CD4-positive, alpha-beta T cell treated with Interleukin-17A for 4 hours (primary cell): ENCODE measurements at places on chromosomes 4 and X.

DNA sequence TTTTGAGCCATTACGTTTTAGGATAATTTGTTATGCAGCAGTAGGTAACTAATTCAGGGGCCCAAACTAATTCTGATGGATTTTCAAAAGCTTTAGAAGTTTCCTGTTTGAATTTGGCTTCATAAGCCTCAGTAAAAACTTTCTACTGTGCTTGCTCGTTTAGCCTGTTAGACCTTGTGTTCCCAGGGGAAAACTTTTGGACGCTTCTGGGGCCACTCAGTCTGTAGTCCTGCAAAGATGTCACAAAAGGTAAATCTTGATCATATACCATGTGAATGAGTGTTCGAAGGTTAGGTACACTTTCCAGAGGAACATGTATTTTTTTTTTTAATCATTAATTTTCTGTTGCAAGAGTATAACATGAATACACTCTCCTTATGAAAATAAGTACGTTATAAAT, 70.7 kb downstream of the SUPT20HL2 start:
- no peak for DNase-seq

DNA sequence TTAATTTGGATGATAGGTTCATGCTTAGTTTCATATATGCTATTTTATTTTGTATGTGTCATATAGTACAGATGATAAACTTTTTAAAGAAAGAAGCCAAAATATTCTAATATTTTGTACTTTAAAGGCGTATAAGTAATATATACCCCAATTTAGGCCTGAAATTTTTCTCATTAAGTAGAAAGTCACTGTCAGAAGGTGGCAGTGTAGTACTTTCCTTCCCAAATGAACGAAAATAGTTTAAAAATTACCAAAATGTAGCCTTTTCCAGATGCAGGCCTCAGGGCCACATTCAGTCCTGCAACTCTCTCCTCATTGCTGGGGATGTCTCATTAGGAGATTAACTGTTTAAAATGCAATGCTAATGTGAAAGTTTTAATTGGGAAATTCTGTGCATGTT, 1263.6 kb downstream of the C4orf33 start:
- DNase-seq: no peak

- no peak for DNase-seq
Measured at GRCh38 chr4:36133086-36133485, 111.2 kb downstream of the ARAP2 start.

DNA sequence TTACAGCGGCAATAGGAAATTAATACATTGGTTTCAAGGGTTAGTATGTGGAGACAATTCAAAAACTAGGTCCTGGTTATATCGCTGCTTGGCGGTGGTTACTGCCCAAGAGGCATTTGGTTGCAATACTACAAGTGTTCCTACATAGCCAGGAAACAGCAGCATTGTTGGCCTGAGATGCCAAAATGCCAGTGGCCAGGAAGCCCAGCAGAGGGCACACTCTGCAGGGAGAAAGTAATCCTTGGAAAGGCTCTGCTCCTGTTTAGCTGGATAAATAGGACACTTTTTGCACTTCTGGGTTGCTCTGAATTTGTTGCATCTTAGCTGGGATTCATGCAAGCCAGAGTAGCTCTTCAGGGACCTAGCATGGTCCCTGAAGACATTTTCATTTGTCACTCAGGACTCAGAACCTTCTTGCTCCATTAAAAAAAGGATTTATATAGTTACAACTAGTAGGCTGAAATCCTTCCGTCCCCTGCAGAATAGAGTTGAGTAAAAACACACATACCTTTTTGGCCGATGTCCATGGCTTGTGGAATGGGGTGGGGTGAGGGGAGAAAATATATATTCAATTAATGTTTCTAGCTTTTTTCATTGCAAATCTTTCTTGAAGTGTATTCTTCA, 8.1 kb upstream of the GPR119 start:
- no peak for DNase-seq

DNA sequence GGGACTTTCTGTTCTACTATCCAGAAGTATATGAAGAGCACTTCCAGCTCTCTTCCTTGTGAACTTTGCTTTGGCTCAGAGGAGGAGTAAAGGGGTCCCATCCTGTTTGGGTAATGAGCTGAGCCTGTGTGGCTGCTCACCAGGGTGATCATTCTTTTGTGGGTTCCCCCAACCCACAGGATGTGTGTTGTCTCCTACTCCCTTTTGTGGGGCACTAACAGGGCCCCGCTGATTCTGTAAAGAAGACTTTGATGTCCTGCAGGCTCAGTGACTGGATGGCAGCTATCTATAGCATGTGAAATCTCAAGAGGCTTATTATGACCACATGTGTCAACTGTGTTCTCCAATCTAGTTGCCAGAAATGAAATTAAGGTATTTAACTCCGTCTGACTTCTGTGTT, 40.8 kb downstream of the ZNF518B start:
- no peak for DNase-seq

- DNase-seq: no peak
Measured at GRCh38 chr4:169250796-169251195, 20.0 kb downstream of the SH3RF1 start.

DNA sequence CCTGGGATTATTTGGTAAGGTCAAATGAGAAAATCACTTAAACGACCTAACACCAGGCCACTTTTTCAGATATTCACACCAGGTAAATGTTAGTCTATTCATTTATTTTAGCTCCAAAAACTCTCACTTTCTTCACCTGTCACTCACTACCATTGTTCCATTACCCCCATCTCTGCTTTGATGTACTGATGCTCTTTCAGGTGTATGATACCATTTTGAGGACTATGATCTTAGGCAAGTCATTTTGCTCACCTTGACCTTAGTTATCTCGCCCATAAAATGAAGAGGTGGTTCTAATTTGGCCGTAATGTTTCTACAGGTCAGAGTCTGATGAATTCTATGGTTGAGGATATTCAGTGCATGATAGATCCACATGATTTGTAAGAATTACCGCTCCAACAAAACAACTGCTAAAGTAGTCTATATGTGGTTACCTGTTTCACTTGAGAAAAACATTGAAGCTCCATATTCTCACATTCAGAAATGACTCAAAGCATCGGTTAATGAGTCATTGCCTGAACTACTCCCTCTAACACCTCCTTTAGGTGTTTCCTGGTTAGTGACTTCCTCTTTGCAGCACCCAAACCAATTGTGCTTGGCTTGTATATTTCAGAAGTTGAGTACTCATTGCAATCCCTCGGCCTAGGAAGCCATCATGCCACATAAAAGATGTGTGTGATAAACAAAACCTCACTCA, 4.5 kb downstream of the DTHD1 start:
- DNase-seq: peak; percentile 64

DNA sequence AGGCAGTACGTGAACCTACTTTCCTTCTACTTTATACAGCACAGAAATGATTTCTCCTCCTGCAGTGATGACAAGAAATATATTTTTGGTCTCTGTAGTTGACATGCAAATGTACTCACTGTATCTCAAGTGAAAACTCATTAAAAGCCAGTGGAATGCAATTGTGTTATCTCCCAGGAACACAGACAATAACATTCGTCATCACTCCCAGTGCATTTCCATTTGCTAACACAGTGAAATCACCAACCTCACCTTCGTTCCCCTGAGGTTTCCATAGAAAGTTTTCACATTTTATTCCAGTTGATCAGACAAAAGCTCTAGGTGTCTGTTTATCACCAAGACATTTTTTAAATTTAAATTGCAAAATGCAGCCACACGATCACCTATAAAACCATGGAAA, 2.5 kb upstream of the SPANXD start:
- no peak for DNase-seq

DNA sequence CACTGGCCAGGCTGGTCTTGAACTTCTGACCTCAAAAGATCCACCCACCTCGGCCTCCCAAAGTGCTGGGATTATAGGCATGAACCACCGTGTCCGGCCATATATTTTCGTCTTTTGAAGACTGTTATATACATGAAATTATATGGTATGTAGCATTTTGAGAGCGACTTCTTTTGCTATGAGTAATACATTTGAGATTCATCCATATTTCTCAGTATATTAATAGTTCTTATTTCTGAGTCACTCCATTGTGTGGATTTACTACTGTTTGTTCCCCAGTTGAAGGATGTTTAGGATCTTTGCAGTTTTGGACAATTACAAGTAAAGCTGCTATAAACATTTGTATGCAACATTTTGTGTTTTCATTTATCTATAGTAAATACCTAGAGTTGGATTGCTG, 34.9 kb downstream of the GNL3L start:
- DNase-seq: no peak

- DNase-seq: peak; percentile 47
Measured at GRCh38 chrX:9336456-9336855, 128.4 kb upstream of the TBL1X start.

DNA sequence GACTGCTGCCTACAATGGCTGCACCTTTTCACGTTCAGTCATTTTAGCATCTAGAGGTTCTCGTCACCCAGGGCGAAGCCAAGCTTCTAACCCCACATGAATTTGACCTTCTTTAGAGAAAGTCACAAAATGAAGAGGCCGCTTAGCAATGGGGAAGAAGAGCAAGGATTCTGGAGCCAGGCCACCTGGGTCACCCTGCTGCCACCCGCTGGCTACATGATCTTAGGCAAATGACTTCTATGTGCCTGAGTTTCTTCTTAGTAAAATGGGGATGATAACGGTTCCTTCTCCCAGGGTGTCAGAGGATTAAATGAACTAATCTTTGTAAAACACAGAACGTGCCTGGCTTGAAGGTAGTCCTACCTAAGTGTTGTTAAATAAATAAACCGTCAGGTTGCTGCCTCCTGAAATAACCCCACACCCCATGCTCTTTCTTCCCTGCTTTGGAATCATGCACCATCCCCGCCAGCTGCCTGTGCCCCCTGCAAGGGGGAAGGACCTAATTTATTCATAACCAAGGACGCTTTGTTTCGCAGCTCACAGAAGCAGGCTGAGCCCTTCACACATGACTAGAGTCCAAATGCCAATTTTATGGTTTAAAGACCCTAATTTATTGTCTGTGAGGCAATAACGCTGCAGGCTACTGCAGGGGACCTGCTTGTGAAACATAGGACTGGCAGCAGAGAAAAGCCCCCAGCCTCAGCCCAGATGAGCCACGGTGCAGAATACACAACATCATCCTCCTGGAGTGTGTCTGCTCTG, 28.6 kb upstream of the NSG1 start:
- no peak for DNase-seq

DNA sequence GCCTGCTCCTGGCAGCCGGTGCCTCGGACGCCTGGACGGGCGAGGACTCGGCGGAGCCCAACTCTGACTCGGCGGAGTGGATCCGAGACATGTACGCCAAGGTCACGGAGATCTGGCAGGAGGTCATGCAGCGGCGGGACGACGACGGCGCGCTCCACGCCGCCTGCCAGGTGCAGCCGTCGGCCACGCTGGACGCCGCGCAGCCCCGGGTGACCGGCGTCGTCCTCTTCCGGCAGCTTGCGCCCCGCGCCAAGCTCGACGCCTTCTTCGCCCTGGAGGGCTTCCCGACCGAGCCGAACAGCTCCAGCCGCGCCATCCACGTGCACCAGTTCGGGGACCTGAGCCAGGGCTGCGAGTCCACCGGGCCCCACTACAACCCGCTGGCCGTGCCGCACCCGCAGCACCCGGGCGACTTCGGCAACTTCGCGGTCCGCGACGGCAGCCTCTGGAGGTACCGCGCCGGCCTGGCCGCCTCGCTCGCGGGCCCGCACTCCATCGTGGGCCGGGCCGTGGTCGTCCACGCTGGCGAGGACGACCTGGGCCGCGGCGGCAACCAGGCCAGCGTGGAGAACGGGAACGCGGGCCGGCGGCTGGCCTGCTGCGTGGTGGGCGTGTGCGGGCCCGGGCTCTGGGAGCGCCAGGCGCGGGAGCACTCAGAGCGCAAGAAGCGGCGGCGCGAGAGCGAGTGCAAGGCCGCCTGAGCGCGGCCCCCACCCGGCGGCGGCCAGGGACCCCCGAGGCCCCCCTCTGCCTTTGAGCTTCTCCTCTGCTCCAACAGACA, 4.4 kb downstream of the SOD3 start:
- DNase-seq: no peak

DNA sequence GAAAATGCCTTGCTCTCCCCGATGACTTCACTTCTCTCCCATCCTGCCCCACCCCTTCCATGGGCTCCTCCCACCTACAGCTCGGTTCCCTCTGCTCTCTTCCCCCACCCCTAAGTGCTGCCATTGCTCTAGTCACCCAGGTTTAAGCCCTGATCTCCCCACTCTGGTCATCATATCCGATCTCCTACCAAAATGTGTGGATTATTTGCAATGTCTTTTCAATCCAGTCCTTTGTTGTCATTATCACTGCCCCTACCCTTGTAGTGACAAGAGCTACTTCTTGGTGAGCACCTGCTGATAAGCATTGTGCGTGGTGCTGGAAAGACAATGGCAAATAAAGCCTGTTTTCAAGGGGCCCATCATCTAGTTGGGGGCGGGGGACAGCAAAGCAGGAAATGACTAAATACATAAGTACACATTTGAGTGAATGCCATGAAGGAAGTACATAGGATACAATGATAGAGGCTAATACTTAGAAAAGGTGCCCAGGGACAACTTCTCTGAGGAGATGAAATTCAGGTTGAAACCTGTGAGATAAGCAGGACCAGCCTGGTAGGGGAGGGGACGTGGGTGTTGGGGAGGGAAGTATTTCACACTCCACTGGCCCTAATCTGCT, 63.8 kb downstream of the DLG3 start:
- DNase-seq: no peak

GRCh38 chr4:5379895-5380294, 328.5 kb downstream of the EVC2 start:
- DNase-seq: no peak

GRCh38 chrX:41350976-41351569, 17.1 kb downstream of the DDX3X start:
- DNase-seq: no peak

DNA sequence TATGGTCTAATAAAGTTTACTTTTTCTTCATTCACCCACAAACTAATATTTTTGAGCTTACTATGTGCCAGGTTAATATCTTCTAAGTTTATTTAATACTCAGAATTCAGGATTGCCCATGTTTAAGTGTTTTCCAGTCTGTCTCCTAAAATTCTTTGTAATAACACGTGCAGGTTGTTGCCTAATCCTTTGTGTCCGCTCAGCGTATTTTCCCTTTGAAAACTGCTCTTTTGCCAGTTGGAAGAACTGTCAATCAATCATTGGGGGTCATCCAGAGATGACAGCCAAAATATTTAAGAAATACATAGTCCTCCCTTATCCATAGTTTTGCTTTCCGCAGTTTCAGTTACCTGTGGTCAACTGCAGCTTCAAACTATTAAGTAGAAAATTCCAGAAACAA, 63.4 kb downstream of the LNX1 start:
- no peak for DNase-seq

GRCh38 chr4:98672583-98673287, 14.3 kb upstream of the TSPAN5 start:
- DNase-seq: no peak

GRCh38 chrX:15301924-15302323, 13.5 kb downstream of the ASB11 start:
- DNase-seq: no peak

- DNase-seq: peak; percentile 61
Measured at GRCh38 chrX:56978172-56978571, 17.2 kb downstream of the SPIN3 start.

GRCh38 chr4:61553557-61554125, 353.5 kb downstream of the ADGRL3 start:
- no peak for DNase-seq

DNA sequence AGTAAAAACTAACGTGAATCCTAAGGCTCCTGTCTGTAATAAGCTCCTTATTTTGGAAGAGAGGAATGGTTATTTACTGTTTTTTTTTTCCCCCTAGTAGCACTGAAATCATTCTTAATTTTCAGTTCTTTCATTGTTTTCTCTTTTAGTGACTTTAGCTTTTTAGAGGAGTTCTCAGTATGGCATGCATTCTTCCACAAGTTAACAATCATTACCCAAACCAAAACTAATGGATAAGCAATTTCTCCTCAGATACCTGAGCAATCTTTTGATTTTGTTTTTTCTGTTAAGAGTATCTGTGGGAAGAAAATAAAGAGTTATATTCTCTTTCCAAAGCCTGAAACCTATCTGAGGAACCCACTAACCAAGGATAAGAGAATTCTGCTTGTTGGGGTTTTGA, 16.7 kb upstream of the PPA2 start:
- no peak for DNase-seq
